SJSA1 (cell line): ENCODE measurements at places on chromosomes 1 and 21.

DNA sequence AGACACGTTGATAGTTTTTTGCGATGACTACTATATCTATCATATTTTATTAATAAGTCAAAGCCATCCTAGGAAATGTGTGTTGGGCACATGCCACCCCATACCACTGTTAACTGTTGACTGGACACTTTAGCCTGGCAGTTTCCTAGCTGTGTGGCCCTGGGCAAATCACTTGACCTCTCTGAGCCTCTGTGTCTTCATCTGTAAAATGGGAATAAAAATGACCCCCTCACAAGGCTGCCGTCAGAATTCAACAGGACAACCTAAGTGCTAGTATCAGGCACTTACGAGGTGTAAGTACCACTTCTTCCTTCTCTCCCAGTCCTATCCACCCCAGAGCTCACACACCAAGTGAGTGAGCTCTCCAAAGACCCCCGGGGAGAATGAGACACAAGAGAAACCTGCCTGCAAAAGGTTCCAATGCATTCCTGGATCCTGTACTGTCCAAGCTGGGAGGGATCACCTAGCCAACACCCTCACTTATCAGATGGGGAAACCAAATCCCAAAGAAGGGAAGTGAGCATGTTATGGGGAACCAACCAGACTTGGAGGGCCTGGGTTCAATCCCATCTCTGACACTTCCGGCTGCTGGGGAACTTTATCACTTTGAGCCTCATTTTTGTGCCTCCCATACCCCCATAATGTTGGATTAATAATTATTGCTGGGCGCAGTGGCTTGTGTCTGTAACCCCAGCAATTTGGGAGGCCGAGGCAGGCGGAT lies 24.9 kb downstream of the HSPG2 start:
- DNase-seq, result no peak

DNA sequence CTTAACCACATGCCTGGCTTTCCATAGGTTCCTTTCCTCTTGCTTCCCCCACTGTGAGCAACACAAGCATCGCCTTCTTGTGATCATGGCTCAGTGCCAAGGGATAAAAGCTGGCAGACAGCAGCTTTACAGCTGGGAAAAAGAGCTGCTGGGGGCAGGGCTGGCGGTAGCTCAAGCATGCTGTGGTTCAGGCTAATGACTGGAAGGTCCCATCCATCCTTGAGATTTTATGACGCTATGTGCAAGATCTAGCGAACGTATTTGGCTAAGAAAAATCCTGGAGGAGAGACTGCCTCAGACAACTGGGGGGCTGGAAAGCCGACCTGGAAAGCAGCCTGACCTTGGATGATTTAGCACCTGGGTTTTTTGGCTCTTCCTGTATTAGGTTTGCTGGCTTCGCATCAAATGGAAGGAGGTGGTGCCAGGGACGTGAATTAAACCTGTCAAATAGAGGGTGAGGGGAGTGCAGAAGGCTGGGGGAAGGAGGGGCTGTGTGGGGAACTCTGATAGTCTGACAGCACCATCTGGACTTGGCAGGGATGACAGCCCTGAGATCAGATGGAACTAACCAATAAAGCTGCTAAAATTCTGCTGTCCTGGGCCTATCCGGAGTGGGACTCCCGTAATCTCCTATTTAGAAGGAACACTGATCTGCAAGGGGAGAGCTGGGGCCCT lies 34.8 kb downstream of the ZMYND12 start:
- DNase-seq, result no peak

DNA sequence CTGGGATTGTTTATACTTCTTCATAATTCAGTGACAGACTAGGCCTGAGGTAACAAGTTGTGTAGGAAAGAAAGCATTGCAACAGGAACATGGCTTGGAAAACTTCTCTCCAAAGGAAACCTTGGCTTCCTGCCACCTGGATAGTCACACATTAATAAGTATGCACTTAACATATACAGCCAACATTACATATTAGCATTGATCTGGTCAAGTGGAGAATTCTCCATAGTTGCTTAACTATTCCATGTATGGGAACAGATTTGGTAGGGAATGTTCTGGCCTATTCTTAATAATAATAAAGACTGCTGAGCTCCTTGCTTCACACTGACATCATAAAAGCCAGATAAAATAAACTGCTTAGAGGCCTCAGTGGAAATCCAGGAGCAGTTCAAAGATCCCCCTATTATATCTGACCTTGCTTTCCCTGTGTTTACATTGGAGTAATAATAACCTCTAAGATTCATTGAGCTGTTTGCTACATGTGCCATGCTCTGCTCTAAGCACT lies 27.2 kb upstream of the NFIA start:
- no peak for DNase-seq

- no peak for DNase-seq
These were observed 202.0 kb downstream of the MATN1 start for GRCh38 chr1:30521261-30521865.

GRCh38 chr1:50959303-50959912 lies 659 bp downstream of the FAF1 start:
- peak; percentile 34 for DNase-seq

GRCh38 chr21:42403611-42404231 lies at the start of gene UBASH3A:
UBASH3A (plus strand) TSS chr21:42403902; CDS start chr21:42403946, 44 bp downstream.
- no peak for DNase-seq

DNA sequence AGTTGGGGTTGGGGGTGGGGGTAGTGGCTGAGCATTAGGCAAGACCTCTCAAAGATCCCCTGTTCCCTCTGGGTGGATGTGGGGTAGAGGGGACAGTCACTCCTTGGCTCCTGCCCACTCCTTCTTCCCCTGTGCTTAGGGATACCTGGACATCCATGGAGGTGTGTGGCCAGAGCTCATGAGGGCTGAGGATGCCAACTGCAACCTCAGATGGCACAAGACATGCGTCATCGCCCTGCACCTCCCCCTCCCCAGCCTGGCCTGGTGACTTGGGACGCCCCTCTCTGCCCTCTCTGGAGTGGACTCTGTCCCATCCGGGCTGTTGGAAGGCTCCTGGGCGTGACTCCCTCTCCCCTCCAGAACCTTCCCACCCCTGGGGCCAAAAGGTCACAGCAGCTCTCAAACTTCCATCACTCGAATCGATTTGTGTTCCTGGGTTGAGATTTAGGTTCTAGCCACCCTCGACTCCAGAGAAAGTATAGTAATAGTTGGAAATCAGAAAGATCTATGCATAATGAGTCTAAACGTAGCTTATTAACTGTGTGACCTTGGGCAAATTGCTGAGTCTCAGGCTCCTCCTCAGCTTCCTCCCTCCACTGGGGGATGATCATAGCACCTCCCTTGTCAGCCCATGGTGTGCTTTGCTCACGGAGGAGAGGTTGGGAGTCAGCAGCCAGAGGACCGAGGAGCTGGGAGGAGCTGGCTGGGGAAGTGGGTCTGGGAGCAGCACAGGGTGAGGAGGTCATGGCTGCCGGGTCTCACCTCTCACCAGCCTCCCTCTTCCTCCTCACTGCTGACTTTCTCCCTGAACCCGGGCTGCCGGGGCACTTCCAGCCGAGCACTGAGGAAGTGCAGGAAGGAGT lies 2.2 kb upstream of the PTPN7 start:
- no peak for DNase-seq

DNA sequence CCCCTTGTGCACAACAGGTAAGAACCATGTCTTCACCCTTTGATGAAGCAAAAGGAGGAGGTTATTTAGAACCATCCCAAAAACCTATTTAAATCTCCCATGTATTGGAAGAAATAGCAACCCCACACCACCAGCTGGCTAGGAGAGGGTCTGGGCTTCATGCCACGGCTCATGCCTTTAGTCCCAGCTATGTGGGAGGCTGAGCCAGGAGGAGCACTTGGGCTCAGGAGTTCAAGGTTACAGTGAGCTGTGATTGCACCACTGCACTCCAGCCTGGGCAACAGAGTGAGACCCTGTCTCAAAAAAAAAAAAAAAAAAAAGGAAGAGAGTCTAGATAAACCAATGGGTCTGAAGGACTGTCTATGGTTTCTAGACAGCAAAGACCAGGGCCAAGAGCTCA lies 197.9 kb upstream of the COA6 start:
- DNase-seq, result no peak

- DNase-seq, result no peak
These were observed 157.2 kb downstream of the KIF26B start for GRCh38 chr1:245311887-245312536.

- no peak for DNase-seq
These were observed 980 bp upstream of the METTL18 start for GRCh38 chr1:169795687-169796086.

DNA sequence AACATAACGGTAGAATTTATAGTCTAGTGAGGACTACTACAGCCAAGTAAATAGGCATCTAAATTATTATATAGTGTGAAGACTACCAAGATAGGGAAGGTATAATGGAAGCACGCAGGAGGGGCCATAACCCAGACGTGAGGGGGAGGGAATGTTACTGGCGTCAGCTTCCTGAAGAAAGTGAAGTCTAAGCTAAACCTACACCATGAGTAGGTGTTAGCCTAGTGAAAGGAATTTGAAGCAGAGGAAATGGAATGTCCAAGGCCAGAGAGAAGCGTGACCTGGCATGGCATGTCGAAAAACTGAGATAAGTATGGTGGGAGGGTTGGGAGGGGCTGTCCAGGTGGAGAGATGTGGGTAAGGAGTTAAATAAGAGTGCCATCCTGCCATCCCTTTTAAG lies 140.5 kb downstream of the SLC44A5 start:
- no peak for DNase-seq

GRCh38 chr1:55631509-55631908 lies 416.3 kb upstream of the USP24 start:
- no peak for DNase-seq

GRCh38 chr21:38804789-38805327 lies 871 bp upstream of the ETS2 start:
- peak; percentile 72 for DNase-seq

GRCh38 chr1:208105756-208106155 lies 138.4 kb downstream of the PLXNA2 start:
- no peak for DNase-seq

DNA sequence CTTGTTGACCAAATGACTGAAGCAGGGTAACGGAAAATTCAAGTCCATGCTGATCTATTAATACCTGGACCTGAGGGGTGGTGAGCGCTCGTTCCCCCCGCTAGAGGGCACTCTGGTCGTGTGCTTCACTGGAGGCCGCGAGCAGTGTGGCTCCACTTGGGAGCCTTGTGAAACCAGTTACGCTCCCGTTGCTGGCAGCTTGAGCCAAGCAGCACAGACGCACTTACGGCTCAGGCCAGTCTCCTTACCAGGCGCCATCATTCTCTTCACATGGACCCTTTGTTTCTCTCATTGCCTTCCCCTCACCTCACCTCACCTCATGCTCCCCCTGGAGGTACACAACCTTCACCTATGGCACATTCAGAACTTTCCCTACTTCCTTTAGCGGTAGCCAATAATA lies 49.7 kb upstream of the TSPAN2 start:
- peak; percentile 78 for DNase-seq

- DNase-seq, result no peak
These were observed 64.8 kb upstream of the GALNT2 start for GRCh38 chr1:230002164-230002803.

DNA sequence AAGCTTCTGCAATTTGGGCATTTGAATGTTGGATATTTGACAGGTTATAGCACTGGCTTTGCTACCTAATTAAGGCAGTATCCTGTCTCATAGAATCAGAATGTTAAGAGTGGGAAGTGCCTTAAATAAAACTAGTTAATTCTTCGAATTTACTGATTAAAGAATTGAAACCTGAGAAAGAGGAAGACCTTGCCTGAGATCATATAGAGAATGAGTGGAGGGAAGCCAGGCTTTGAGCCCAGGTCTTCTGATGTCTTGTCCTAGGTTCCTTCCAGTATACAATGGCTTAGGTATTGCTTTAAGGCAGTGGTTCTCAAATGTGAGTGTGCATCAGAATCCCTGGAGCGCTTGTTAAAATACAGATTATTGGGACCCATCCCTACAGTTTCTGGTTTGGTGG lies 20.9 kb upstream of the SH3BGRL3 start:
- DNase-seq, result no peak
